Epithelial cell of esophagus (primary cell): ENCODE measurements at places on chromosomes 3 and 15.
A peak's percentile ranks its signal among the peaks of the same experiment; 100 is the strongest.

GRCh38 chr3:17088602-17089313 is 204.0 kb downstream of the PLCL2 start:
- no peak for DNase-seq

DNA sequence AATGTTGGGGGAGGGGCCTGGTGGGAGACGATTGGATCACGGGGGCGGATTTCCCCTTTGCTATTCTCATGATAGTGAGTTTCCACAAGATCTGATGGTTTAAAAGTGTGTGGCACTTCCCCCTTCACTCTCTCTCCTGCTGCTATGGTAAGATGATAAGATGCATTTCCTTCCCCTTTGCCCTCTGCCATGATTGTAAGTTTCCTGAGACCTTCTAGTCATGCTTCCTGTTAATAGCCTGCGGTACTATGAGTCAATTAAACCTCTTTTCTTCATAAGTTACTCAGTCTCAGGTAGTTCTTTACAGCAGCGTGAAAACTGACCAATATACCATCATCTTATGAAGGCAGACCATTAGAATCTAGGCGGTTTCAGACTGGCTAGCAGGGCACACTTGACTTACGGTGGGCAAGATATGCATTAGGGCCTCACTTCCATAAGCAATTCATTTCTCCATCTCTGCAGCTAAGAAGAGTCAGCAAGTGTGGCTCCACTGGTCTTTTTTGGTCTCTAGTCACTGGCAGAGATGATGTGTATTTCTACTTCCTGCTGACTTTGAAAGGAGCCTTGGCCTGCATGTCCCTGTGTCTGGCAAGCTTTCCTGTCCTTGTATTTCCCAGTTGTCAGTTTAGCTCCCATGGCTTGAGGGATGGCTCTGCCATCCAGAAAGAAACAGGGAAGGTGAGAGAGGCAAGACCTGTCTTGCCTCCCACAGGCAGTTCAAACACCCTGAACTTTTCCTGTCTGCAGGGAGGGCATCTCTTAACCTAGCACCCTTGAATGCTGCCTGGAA is 109.0 kb upstream of the ADAMTS9 start:
- peak; percentile 57 for DNase-seq

DNA sequence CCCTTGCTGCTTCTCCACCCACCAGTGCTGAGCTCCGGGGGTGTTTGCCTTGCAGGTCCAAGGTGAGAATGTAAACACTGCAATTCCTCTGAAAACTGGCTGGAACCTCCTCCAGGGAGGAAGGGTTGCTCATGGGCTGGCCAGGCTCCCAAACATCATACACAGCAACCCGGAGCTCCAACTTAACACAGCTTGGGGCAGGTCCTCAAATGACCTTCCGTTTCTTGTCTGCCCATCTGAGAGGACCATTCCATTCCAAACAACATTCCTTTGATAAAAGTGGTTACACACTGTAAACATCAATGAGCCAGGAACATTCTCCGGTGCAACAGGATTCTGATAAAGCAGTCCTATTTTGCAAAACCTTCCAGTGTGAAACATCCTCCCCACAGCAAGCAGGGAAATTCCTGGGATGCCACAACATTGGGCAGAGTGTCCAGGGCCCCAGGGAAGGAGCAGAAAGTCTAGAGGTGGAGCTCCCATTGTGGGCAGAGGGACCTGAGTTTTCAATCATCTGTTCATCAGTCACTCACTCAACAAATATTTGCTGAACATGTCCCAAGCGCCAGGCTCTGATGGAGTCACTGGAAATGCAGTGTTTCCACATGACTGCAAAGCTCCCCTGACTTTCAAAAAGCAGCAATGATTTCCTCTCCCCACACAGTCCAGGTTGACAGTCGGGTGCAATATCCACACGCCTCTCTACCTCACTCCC is 7.3 kb upstream of the HEG1 start:
- DNase-seq = peak; percentile 89

DNA sequence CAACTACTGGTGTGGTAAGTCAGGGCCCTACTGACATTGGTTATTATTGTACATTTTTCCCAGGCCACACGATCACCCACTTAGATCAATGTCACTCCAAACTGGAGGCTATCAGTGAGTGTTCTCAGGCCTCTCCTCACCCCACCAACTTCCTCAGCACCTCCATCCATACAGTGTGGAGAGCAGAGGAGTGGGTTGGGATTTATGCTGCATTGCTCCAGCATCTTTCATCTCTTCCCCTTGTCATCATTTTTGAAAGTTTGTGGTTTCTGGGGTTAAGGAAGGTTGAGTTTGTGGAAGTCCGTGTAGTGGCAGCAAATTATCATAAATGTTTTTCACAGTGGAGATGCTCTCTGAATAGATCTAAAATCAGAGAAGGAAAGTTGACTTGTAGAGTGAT is 60.2 kb downstream of the TLNRD1 start:
- no peak for DNase-seq

DNA sequence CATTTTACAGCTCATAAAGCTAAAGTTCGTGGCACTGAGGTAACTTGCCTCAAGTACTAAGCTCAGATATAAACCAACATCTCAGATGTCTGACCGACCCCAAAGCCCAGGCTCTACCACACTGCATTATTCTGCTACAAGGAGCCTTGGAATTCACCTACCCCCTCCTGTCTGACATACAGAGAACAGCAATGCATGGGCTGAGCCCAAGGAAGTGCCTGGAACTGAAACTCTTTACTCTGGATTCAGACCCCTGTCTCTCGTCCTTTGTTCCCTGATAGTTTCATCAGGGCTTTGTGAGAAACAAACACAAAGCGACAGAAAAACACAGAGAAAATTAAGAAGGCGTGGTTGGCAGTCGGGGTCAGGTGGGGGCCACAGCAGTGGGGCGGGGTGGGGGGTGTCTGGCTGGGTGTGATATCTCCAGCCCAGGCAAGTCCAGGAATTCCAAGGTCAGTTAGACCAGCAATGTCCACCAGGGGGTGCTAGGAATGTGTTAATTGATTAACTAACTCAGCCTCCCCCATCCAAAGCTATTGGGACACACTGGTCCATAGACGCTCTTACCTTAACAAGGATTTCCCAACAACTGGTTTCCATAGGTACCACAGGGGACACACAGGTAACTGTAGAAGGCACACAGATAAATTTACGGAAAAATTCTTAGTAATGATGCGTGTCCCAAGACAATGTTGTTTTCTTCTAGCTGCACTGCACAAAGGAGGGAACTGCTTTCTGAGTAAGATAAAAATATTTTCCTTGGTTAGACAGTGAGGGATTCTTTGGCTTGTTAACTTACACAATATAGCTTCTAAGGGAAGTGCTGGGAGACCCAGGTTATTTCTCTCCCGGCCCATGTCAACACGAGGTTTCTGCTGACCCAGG is 18.8 kb upstream of the SSUH2 start:
- DNase-seq = peak; percentile 81

- no peak for DNase-seq
These were observed 19.6 kb downstream of the EIF1B start for GRCh38 chr3:40329071-40329470.

- DNase-seq = no peak
These were observed 823.0 kb downstream of the CADM2 start for GRCh38 chr3:85781806-85782205.

DNA sequence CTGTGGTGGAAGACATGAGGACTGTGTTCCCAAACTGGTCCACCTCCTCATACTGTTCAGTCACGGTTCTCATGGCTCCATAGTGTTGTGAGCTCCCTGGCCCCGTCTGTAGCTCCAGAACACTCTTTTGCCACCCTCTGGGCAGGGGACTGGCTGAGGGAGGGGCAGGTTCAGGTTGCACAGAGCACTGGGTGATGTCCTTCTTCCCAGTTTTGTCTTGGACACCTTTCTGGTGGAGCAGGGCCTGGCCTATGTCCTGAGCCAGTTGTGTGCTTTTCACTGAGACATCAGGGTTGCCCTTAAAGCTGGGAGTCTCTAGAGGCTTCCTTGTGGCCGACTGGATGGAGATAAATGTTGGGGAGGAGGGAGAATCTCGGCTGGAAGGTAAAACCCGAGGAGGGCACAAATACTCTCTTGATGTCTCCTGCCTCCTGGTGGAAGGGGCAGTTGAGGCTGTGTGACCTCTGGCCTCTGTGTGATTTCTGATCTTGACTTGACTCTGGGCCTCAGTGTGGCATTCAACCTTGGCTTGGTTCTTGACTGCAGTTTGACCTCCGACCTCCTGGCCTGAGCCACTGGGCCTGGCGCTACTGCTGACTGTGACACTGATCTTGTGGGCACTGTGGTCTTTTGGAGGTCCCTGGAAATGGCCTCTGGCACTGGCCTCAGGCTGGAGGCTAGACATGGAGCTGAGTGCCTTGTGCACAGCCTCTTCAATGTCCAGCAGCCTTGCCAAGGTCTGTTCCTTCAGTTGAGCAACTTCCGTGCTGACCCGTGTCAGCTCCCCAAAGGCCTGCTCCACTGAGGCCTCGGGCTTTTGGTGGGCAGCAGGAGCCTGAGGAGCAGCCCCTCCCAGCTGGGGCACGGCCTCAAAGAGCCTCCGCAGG is 8.1 kb downstream of the XIRP1 start:
- no peak for DNase-seq

DNA sequence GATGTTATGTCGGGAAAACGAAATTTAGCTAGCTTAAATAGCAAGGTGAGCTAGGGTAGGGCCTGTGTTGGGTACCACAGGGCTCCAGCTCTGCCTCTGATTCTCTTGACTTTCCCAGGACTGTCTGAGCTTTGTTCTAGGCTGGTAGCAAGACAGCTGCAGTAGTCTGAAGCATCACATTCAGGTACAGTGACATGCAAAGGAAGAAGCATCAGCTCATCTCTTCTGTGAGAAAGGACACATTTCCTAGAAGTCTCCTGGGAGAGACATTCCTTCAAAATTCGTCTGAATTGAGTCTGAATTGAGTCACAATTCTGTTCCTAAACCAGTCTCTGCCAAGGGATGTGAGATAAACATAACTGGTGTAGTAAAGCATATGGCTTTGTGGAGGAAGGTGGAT is 8.5 kb upstream of the UBXN7 start:
- no peak for DNase-seq

- DNase-seq = peak; percentile 50
These were observed 123.9 kb downstream of the ANO10 start for GRCh38 chr3:43497905-43498365.

DNA sequence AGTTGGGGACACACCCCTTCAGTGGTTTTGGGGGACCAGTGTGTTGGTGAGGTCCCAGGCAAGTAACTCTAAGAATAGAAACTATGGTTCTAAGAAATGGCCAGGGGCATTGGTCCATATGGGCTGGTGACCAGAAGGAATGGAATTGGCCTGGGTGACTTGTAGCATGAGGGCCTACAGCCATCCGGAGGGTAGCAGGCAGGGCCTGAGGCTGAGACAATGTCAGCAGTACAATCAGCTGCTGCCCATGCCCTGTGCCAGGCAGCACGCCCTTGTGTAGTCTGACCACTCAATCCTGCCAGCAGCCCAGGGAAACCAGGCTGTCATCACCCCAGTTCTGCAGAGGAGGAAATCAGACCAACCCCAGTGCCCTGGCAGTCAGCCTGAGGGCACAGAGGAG is 100.6 kb downstream of the DNAJB8 start:
- no peak for DNase-seq

GRCh38 chr15:70293138-70293537 is 195.4 kb upstream of the TLE3 start:
- no peak for DNase-seq

DNA sequence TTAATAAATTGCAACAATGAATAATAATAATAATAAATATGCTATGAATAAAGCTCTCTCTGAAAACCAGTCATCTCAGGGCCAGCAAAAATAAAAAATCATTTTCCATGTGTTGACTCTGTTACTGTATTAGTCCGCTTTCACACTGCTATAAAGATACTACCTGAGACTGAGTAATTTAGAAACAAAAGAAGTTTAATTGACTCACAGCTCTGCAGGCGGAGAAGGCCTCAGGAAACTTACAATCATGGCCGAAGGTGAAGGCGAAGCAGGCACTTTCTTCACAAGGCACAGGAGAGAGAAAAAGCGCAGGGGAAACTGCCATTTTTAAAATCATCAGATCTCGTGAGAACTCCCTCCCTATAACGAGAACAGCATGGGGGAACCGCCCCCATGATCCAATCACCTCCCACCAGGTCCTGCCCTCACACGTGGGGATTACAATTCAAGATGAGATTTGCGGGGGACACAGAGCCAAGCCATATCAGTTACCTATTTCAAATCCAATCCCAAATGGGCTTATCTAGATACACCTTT is 224.1 kb downstream of the IGSF11 start:
- DNase-seq = no peak
